Posterior cingulate gyrus (tissue), 11 donors: ENCODE measurements at places on chromosomes 2 and 18.
A peak's percentile ranks its signal among the peaks of the same experiment; 100 is the strongest.

DNA sequence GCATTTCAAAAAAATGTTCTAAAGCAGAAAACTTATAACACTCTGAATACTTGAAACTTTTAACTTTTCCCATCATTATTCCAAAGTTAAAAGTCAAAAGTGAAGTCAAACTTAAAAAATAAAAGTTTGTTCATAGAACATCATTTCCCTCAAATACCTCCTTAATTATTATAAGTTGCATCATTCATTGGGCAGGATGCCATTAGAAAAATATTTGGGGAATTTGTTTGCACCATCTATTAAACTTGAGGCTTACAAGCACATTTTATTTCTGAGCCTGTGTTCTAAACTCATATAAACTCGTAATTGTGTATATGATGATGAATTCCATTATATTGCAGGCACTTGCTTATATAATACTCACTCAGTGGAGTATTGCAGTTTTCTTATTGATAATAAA is 588.0 kb upstream of the NRXN1 start:
- no peak for DNase-seq

DNA sequence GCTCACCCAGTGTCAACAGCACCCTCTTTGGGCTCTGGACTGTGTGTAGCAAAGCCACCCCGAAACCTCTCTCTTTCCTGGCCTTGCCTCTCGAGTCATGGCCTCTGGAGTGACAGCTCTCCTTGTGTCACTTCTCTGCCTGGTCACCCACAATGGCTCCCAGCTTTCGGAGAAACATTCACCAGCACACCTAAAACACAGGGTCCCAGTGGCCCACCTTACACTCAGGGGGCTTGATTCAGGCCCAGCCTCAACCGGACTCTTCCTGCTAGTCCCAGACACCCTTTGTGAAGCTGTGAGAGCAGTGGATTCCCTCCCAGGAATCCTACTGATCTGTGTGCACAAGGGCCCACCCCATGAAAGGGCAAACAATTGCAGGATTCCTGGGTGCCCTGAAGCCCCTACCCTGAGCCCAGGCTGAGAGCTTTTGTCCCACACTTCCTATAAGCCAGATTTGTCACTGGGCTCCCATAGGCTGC is 137.2 kb upstream of the HAAO start:
- DNase-seq, result no peak

GRCh38 chr2:219437141-219437540 is 2.5 kb downstream of the SPEG start:
- DNase-seq, result no peak

GRCh38 chr2:163800951-163801381 is 65.2 kb upstream of the FIGN start:
- DNase-seq, result no peak

DNA sequence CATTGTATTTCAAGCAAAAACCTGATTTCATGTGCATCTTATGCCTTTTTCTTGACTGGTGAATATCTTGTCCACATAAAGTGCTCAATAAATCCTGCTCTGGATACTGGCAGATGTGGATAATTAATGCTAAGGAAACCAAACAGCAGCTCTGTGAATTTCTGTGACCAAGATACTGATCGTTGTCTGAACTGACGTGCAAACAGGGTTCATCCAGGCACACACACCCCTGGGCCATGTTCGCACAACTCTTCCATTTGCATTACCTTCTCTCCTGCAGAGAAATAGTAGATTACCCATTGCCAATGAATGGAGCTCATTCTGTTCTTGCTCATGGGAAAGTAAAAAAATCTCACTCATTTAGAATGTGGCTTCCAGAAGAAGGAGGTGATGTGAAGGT is 316.2 kb upstream of the TRIB2 start:
- DNase-seq, result no peak

GRCh38 chr2:607709-608108 is 69.5 kb downstream of the TMEM18 start:
- no peak for DNase-seq

DNA sequence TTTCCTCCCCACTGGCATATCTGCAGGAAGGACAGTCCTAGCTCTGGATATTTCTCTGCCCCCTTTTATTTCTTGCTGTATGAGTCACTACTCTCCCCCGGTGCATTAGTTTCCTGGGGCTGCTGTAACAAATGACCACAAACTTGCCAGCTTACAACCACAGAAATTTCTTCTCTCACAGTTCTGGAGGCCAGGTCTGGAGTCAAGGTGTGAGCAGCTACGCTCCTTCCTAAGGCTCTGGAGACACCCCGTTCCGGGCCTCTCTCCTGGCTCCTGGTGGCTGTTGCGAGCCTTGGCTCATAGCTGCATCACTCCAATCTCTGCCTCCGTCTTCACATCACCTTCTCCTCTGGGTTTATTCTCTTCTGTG is 34.1 kb downstream of the PTPRM start:
- DNase-seq, result no peak

GRCh38 chr2:74553892-74554819 is at the start of the genes DOK1 and LOXL3:
Gene DOK1 (plus strand): TSS chr2:74554720. CDS start chr2:74554755, 35 bp downstream.
Gene LOXL3 (minus strand): TSS chr2:74553942. CDS start chr2:74552634, 1,308 bp downstream.
- peak; percentile 63 for DNase-seq

DNA sequence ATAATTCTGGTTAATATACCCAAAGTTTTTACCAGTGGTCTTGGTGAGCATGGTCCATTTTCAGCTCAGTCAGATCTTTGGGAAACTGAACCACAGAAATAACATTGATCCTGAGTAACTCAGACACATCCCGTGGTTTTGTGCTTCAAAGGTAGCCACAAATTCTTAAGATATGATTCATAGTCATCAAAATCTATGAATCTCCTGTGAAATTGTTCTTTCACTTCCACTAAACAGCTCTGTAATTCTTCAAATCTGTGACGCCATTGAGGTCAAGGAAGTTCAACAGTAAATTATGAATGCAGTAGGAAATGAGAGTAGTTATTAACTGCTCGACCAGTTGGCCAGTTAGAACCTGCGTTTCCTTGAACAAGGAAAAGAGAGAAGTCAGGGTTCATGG is 147.3 kb downstream of the IRS1 start:
- DNase-seq, result no peak

DNA sequence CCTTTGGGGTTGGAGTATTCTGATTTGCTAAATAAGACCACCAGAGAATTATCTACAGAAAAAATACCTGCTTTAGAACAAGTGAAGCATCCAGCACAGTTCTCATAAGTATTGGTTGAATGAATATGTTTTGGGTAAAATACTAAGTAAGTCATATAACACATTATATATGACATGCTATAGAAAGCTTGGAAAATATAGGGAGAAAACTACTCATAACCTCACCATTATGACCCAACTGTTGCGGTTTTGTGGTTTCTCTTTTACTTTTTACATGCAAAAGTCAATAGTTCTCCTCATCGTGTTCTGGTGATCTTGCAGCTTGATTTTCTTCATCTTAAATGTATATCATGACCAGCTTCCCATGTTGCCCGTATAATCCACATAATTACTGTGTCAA is 66.2 kb downstream of the DIPK1C start:
- DNase-seq, result no peak

DNA sequence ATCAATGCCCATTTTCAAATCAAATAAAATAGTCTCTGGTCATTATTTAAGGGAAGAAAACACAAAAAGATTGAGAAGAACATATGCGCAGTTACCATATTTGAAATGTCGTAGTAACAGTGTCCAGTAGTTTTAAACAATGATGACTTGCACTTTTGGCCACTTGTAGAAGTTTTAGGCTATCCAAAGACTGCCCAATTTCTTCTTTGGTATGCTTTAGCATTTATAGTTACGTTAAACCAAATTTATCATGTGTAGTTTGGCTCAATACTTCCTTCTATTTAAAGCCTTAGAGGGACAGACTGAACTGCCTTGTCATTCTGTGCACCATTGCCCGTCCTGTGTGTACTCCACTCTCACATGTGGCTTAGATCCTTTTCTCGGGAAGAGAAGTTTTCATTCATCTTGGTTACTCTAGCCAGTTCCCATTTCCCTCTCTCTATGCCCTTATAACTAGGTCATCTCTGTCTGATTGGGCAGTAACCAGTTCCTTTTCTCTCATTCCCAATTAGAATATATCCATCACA is 84.8 kb upstream of the TTN start:
- DNase-seq, result no peak

GRCh38 chr18:50776383-50776782 is 43.4 kb downstream of the MRO start:
- no peak for DNase-seq

DNA sequence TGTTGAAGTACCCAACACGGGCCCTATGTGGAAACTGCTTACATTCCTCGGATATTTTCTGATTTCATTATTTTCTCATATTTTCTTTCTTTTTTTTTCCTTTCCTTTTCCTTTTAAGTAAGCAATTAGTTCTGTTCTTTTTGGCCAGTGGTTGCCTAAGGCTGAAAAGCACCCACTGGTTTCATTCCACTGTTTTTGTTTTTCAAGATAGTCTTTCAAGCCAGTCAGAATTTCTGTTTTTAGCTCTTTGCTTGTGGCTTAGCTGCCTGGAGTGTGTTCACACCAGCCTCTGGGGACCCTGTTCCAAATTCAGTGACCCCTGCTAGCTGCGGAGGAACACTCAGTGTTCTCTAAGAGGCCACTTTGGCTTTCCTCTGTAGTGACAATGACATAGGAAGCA is 73.6 kb downstream of the NRP2 start:
- no peak for DNase-seq

- no peak for DNase-seq
Observed at GRCh38 chr2:229851870-229852269, 69.9 kb downstream of the TRIP12 start.

DNA sequence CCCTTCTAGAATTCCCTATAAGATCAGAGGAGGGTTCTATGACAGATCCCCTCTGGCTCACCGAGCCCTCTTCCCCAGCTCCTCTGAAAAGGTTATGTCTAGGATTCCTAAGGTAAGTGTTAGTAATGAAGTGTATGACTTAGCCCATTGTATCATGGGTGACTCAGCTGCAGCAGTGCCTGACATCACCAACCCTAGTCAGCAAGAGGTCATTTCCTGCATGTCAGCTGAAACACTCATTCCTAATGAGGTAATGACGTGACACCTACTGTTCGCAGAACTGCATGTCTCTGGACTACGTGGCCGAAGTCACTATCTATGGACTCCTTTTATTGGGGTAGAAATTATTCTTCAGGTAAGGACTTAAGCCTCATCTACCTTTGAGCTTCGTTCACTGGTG is 196.1 kb upstream of the MYT1L start:
- DNase-seq, result no peak

DNA sequence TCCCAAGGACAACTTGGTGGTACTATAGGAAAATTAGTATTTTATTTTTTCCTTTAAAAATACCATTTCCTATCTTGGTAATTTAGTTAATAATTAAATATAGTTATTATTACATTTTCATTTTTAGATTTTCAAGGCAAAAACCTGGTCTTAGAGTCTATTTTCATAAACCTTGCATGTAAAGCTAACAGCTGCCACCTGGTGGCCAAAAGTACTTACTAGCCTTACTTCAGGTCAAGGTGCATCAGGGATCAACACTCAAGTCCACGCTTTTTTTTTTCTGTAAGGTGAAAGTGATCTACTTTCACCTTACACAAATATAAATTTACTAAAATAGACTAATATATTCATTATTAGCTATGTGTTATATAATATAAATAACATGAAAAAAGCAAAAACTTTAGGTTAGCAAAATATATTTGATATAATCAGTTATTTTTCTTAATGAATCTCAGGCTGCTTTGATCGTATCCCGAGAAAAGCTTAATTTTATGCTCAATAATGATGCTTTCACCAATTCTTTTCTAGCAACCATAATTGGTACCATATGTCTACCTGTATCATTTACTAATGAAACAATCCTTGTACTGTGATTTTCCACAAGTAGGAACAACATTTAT is 62.5 kb downstream of the RELCH start:
- DNase-seq, result peak; percentile 53

GRCh38 chr2:138630164-138630563 is 128.6 kb downstream of the SPOPL start:
- DNase-seq, result no peak

- no peak for DNase-seq
Observed at GRCh38 chr2:169272010-169272409, 90.3 kb downstream of the LRP2 start.

DNA sequence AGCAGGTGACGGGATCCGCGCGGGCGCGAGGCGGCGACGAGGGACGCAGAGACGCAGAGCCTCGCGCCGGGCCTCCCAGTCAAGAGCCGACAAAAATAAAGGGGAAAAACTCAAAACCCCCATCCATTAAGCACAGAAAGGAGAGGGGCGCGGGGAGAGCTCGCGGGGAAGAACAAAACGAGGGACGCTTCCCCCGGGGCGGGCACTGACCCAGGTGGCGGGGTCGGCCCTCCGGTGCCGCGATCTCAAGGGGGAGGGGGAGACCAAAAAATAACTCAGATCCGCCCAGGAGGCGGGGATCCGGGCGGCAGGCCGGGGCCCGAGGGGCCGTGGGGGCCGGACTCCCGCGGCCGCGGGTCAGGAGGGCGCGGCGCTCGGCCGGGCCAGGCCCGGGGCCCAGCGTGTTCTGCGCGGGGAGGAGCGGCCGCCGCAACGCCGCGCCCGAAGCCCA is 597 bp downstream of the RNF103 start:
- DNase-seq, result peak; percentile 57

GRCh38 chr2:236554629-236555282 is 14.9 kb upstream of the ACKR3 start:
- no peak for DNase-seq

GRCh38 chr2:44937688-44938240 is 3.7 kb upstream of the SIX3 start:
- DNase-seq, result no peak

- DNase-seq, result no peak
Observed at GRCh38 chr2:80971-81736, 34.8 kb upstream of the FAM110C start.

DNA sequence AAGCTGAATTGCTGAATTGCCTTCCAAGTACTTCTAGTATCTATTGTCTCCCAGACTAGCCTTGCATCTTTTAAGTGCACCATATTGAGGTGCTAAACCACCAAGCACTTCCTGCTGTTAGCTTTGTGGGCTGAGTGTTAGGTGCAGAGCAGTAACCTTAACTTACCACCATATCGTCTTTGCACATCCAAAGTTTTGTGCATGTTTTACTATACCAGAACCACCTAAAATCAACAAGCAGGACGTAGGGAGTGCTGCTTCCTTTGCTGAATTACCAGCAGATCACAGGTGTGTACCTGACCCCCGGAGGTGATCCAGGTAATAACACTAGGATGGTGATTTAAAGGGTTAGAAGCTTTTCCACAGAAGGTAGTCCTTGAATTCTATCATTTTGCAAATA is 359.9 kb upstream of the HNRNPA3 start:
- DNase-seq, result no peak

DNA sequence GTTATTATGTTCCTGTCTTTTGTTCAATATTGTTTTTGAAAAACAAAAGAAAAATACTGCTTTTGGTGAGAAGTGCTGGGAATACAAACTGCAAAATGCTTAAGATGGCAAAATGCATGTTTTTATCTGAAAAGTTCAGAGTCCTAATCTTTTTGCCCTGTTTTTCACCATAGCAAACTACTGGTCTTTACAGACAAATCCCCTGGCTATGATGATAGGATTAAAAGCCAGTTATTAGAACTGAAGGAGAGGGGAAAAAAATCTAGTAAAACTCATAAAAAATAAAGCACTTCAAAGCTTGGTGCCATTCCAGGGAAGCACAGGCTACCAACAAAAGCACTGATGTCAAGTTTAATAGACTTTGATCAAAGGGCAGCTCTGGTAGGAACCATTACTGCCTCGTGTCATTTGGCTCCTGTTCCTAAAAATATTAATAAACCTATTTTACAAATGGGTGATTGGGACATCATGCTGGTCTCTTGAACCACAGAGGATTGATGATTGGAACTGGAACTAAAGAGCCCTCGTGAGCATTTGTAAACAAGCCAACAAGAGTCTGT is 194.7 kb downstream of the RAB3GAP1 start:
- no peak for DNase-seq

- no peak for DNase-seq
Observed at GRCh38 chr2:63853527-63854310, 12.0 kb downstream of the UGP2 start.
